ENCODE measurements at places on chromosomes 7 and 10. TPM values are rescaled to one million over a fixed set of nuclear protein-coding genes. Genes with fewer than 3 reads are reported as not detected.

ADAM8 gene
- total RNA-seq = 2.4 TPM

CPN1 gene
- 0.20 TPM for total RNA-seq

RARRES2 gene
- total RNA-seq = not detected

MKI67 gene
- 58.9 TPM for total RNA-seq

TLX1 gene
- not detected for total RNA-seq

TIMM23B gene
- 14.8 TPM for total RNA-seq

FEZF1 gene
- not detected for total RNA-seq

ANLN gene
- 80.4 TPM for total RNA-seq

CPEB3 gene
- 0.44 TPM for total RNA-seq

AKR1C8 gene
- total RNA-seq = 0.16 TPM

PRKG1 gene
- not detected for total RNA-seq

TEX47 gene
- not detected for total RNA-seq

OR9A2 gene
- not detected for total RNA-seq

IQCE gene
- 12.8 TPM for total RNA-seq

GALNT11 gene
- total RNA-seq = 23.1 TPM

ASIC3 gene
- 9.9 TPM for total RNA-seq

All from A549 treated with GW870086 at 1 μM for 4 hours (cell line).